ENCODE measurements at places on chromosomes 13 and 19.

DNA sequence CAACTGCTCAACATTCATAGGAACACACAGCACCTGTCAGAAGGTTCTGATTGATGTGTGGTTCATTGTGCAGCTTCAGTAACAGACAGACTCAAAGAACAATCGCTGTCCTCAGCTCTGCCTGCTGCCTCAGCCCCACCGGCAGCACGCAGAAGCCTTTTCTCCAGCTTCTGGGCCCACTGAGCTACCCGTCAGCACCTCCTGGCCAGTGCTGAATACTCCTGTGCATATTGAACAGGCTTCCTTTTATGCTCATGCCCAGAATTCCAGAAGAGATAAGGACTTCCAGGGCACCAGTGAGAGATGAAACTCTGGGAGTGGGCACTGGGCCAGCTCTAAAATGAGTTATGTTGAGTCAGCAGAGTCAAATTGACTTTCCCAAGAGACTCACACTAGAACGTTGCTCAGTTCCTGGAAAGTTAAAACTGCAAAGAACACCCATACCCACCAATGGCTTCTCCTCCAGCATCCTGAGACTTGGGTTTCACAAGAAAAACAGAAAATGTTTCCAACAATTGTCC lies 119.3 kb downstream of the COL4A1 start:
- no peak for DNase-seq

- DNase-seq: no peak
Observed at GRCh38 chr13:109985871-109986450, 199.6 kb upstream of the IRS2 start.

DNA sequence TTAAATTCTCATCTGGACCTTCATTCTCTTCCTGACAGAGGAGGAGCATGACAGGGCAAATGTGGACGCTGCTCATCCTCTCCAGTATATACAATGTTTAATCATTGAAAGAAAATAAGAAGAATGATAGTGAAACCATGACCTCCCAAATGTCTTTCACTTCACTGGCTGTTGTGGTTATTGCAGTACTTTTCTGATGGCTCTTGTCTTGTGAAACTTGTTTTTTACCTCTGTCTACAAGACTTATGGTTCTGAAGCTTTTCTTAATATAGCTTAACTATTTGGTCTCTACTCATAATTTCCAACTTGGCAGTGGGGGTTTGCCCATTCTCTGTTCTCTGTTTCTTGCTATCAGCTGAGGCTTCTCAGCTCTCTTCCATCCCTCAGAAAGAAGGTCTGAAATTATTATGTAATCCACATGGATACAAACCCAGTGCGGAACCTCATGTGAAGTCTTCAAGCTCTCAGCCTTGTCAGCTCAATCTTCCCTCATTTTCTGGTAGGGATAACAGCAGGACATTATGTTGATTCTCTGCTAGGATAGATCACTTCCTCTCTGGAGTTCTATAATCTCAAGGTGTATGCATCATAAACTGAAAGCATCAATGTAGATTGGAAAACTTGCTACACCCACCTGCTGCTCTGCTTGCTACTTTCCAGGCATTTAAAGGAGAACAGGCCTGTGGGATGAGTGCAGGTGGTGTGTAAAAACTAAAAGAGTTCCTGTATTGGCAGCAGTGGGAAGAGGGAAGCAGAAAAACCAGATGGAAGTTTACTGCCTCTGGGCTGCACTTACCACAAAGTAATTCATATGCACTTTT lies 250.3 kb upstream of the HTR2A start:
- no peak for DNase-seq

DNA sequence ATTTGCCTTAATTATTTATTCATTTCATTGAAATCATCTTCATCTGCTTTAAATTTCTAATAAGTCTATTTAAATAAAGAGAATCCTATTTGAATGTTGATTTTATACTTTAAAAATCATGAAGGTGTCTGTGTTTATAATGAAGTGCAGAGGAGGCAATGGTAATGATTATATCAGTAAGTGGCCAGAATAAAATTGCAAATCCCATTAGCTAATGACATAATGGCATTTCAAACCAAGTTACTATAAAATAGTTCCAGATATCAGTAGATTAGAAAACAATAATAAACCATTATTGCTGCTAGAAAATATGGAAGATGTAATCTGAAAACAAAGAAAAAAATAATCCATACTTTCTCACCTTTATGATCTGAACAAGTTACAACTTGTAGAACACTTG lies 647.8 kb upstream of the KLHL1 start:
- no peak for DNase-seq

DNA sequence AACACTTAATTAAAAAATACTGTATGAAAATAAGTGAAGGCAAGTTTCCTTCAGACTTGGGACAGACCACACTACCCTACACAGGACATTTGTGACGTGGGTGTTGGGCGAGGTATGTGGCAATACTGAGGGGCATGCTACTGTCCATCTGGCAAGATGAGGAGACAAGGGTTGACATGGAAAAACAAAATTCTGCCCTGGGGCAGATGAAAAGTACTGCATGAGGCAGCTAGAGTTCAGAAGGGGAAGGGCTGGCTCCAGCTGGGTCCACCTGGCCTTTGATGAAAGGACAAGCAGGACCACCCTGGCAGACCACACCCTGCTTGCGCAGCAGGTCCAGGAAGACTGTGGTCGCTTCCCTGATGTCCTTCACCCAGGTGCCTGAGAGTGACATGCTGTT lies 43.2 kb downstream of the LATS2 start:
- no peak for DNase-seq

- DNase-seq: no peak
Observed at GRCh38 chr13:91248249-91248648, 99.2 kb upstream of the MIR17HG start.

DNA sequence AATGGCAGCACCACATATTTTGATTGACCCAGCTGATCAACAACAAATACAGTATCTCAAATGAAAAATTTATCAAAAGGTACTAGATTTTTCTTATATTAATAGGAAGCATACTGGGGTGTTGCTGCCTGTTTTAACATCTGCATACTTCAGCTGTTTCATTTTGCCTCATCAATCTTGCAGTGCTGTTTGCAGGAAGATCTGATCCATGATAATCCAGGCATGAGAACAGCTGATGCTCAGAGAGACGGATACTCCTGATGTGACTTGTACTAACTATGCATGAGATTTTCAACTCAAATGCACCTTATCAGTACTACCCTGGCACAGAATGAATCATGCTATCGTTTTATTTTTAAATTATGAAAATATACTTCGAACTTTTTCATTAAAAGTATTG lies 2136.8 kb downstream of the PCDH9 start:
- DNase-seq: no peak

GRCh38 chr19:28429356-28429755 lies 783.6 kb downstream of the UQCRFS1 start:
- DNase-seq: no peak

DNA sequence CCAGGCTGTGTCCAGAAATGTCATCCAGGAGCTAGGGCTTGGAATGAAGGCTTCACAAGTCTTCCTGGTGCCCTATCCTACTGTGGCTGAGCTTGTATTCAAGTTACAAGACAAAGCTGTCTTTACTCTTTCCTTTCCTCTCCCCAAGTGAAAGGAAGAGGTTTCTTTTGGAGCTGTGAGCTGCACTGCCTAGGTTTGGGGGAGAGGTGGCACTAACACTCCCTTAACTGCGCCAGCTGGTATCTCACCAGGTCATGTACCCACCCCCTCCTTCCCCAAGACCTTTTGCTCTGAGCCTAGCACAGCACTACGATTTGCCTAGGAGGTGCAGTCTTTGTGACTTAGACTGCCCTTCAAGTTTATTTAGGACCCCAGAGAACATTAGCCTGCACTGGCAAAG lies 2053.6 kb upstream of the PRR20A start:
- no peak for DNase-seq

DNA sequence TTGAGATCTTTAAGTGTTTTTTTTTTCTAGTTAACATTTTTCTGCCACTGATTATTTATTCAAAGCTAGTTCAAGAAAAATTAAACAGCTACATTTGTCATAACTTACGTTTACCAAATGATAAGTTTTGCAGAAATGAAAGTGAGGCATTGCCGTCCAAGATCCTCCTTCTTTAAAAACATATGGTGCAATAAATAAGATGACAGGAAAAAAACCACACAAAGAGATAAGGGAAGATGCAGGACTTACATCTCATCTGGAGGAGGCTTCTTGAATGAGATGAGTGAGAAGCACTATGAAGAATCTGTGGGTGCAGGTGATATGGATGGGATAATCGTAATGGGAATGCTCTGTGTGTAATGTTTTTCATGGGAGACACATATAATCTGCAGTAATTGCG lies 12.4 kb downstream of the TNFSF13B start:
- DNase-seq: no peak

DNA sequence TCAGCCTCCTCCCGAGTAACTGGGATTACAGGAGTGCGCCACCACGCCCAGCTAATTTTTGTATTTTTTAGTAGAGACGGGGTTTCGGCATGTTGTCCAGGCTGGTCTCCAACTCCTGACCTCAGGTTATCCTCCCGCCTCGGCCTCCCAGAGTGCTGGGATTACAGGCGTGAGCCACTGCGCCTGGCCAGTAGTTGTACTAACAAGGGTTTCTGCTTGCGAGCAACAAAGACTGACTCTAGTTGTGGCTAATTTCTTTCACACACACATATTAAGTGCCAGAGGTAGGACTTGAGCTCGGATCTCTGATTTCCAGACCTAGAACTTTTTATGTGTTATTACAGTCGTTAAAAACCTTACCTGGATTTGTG lies 635 bp upstream of the PCCA start:
- DNase-seq: no peak

GRCh38 chr19:44925114-44925891 lies 10.9 kb downstream of the APOC1 start:
- DNase-seq: no peak
